ENCODE measurements at places on chromosomes 12 and 14.

GRCh38 chr12:111578276-111578970, 20.7 kb downstream of the ATXN2 start:
- no peak for DNase-seq

GRCh38 chr12:45415393-45415817, 199.5 kb downstream of the ANO6 start:
- peak; percentile 14 for DNase-seq

GRCh38 chr12:104272938-104273337, 30.6 kb upstream of the EID3 start:
- DNase-seq: no peak

- DNase-seq: peak; percentile 27
Observed at GRCh38 chr12:53190108-53190729, 9.5 kb upstream of the CSAD start.

- no peak for DNase-seq
Observed at GRCh38 chr14:86766469-86766868, 1226.5 kb downstream of the GALC start.

GRCh38 chr12:4091016-4091743, 182.4 kb upstream of the CCND2 start:
- DNase-seq: no peak

GRCh38 chr12:3668479-3669165, 84.3 kb downstream of the CRACR2A start:
- no peak for DNase-seq

- no peak for DNase-seq
Observed at GRCh38 chr14:53432378-53432802, 279.3 kb upstream of the DDHD1 start.

DNA sequence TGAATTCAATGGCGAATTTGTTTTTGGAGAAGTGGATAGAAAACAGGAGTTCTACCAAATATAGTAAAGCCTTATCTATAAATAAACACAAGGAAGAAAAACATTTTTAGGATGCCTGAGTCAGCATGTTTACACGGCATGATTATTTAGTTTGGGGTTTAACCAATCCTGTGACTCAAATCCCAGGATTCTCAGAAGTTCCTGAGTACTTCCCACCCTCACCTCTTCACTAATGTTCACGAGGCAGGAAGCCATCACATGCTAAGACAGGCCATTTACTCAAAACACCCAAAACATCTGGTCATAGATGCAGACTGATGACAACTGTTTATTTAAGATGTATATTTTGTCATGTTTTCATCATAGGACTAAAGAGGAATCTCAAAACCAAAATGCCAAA, 3.4 kb upstream of the GLRX5 start:
- peak; percentile 29 for DNase-seq

GRCh38 chr14:93906341-93907329, 20.5 kb upstream of the FAM181A start:
- peak; percentile 35 for DNase-seq

- DNase-seq: no peak
Observed at GRCh38 chr12:12178559-12178958, 88.3 kb downstream of the LRP6 start.

GRCh38 chr14:73492043-73492552, 1.4 kb downstream of the RIOX1 start:
- DNase-seq: no peak

DNA sequence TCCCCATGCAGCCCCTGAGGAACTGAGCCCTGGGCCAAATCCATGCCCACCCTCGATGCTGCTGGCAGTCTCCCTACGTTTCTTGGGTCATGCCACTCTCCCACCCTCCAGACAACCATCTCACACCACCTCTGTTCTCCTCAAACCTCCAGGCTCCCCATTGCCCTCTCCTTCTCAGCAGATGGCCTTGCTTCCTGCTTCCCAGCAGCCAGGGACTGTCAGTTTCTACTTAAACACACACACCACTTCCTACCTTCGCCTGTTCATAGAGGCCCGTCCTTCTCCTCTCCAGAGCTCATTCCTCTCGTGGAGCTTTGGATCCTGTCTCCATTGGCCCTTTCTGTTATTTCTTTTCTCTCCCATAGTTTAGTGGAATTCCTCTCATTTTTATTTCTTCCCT, 27.1 kb downstream of the ZNF664 start:
- no peak for DNase-seq

DNA sequence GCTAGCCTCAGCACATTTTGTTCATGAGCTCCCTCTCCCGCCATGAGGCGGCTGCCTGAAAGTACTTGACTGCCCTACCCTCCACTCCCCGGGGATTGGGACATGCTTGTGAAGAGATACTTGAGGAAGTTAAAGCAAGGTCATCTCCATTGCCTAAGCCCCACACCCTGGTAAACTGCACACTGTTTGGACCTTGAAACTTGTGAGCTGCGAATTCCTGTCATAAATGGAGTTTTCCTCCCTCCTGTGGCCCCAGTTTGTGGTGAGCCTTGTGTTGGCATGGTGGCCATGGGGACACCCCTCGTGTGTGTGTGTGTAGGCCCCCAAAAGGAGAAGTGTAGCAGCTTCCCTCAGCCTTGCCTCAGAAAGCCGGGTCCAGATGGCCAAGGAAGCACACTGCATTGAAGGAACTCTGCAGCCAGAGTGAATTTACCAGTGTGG, 395.5 kb downstream of the ZFP36L1 start:
- DNase-seq: no peak

DNA sequence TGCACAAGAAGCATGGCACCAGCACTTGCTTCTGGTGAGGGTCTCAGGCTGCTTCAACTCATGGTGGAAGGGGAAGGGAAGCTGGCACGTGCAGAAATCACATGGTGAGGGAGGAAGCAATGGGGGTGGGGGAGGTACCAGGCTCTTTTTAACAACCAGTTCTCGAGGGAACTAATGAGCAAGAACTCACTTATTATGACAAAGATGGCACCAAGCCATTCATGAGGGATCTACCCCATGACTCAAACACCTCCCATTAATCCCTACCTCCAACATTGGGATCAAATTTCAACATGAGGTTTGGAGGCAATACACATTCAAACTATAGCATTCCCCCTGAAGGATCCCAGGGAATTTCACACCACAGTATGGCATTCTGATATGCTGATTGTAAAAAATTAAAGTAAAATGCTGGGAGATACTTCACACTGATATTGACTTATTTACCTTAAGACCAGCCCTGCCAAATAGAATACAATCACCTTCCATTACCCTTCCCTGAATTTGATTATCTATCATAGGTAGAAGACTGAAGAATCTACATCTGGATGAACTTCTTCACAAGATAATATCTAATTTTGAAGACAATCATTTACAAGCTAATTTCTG, 201.7 kb upstream of the PLXNC1 start:
- DNase-seq: no peak

GRCh38 chr12:106106061-106106566, 32.6 kb downstream of the NUAK1 start:
- no peak for DNase-seq

DNA sequence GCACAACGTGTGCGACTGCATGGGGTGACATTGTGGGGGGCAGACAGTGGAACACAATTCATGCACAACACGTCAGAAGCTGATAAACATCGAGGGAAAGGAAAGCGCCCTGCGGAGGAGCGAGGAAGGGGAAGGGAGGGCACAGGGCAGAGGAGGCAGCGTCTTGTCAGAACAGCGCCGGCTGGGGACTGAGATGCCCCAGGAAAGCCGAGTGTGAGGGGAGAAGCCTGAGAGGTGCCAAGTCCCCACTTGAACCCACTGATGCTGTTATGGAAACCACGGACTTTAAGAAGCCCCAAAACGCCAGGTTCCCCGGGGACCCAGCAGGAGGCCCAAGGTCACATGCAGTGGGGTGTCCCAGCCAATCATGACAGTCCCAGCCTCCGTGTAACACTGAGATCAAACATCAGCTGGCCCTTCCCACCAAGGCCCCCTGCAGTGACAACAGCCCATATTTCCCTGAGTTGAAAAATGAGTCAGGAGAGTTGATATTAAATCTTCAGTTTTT, 70.0 kb downstream of the GALNT9 start:
- DNase-seq: no peak

DNA sequence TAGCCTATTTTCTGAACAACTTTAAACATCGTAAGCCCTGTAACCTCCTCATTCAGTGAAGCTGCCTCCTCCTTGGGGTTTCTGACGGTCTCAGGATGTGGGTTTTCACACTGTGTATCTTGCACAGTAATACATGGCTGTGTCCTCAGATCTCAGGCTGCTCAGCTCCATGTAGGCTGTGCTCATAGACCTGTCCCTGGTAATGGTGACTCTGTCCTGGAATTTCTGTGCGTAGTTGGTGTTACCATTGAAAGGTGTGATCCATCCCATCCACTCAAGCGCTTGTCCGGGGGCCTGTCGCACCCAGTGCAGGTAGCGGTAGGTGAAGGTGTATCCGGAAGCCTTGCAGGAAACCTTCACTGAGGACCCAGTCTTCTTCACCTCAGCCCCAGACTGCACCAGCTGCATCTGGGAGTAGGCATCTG, 980.5 kb downstream of the TMEM121 start:
- DNase-seq: no peak

DNA sequence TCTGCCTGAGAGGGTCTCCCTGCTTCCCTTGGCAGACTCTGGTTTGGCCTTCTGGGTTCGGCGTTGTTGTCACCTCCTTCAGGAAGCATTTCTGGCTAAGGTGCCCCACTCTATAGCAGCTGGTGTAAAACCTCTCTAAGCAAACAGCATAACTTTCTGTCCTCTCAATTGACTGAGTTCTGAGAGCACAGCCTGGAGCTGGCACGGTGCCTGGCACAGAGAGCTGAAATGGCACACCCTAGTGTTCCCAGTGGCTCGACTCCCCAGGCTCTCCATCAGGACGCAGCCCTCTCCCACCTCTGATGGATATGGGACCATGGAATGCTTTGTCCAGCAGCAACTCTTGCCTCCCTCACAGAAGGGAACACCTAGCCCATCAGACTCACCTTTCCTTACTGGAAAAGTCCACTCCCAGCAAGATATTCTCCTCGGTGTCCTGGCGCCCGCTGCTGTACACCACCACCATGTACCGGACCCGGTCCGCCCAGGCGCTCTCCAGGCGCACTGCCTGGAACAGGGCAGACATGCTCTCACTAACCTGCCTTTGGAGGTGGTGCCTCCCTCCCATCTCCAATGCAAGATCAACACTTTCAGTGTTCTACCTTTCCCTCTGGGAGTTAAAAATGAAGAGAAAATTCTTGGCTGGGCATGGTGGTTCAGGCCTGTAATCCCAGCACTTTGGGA, 40.6 kb downstream of the SSH1 start:
- DNase-seq: no peak

GRCh38 chr14:90678420-90678819, 137.8 kb downstream of the TTC7B start:
- DNase-seq: no peak

DNA sequence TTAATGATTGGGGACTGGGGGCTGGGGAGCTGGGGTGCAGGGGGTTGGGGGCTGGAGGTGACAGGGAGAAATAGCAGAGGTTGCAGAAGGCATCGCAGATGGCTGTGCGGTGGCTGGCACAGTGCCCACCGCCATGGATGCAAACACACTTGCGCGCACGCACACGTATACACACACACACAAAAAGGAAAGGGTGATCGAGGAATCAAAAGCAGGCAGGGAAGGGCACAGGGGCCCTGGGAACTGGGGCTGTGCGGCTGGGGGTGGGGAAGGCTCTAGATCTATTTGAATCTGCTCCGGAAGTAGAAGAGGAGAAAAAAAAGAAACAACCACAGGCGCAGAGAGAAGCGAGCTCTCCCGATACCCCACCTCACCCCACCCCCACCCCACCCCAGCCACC, 39.4 kb downstream of the ZFHX2 start:
- no peak for DNase-seq

GRCh38 chr12:104011253-104011652, 38.7 kb downstream of the GLT8D2 start:
- DNase-seq: no peak

GRCh38 chr12:57893431-57894353, 47.2 kb upstream of the CTDSP2 start:
- DNase-seq: no peak

GRCh38 chr12:64147875-64148274, 74.2 kb downstream of the KICS2 start:
- no peak for DNase-seq

GRCh38 chr12:65098364-65098763, 22.7 kb downstream of the WIF1 start:
- DNase-seq: no peak

DNA sequence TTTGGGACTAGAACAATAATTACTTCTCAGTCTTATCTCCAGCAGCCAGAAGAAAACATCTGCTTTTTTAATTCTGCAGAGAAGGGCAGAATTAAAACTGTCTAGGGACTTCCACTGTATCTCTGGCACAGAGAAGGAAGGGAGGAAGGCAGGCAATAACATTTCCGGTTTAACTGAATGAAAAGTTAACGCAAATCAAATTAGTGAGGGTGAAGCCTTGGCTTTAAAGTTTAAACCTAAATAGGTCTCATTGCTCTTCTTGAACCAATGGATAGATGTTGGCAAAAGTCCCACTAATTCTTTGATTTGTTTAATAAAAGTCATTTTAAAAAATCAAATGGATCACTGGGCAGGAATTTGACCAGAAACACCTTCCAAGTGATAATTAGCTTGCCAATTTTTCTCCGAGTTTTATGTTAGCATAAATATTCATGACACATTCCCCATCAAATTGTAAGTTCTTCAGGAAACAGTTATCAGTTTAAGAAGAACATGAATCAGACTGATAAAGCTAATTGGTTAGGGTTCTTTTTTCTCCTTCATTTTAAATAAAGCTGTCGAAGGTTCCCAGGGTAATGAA, 181.9 kb downstream of the SLC15A5 start:
- DNase-seq: no peak

DNA sequence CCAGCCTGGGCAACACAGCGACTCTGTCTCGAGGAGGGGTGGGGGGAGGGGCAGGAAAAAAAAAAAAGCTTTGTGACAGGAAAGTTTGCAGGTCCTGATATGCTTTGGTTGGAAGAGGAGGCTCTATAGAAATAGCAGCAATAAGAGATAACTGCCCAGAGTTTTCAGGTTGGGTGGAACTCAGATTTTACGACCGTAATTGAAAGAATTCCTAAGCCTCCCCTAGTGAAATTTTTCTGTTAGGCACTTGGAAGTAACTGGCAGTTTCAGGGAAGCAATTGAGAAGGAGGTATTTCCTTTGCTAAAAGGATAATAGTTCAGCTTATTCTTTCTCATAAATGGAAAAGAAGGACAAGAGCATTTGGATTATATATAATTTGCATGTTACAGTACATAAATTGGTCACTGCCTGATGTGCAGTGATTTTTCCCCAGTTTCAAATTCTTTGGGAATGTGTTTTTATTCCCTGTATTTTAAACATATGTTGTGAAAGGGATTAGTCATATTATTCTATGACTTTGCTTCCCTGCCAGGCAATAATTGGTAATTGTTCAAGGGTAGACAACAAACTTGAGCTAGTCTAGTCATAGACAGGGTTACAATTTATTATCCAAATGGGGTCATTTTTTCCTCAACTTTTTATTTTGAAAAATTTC, 452.8 kb downstream of the AEBP2 start:
- no peak for DNase-seq

DNA sequence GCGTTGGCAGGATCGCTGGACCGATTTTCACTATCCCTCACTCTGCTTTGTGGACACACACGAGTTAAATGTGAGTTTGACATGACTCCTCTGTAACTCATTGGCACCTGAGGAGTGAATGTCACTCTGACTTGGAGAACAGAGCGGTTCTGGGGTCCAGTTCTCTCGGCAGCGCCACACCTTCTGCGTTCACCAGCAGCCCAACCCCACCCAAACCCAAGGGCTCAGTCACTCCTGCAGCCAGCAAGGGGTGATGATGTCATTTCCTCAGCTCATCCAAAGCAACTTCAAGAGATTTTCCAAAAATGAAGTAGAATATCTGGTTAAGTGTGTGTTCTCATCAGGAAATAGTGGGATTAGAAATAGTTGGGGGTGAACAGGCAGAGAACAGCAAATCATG, 36.3 kb downstream of the ADGRD1 start:
- DNase-seq: no peak

GRCh38 chr14:57199921-57200320, 68.8 kb downstream of the EXOC5 start:
- no peak for DNase-seq

Data from T-helper 2 cell (primary cell).